GM23338 (cell line): ENCODE measurements at places on chromosomes 13 and 19. TPM values are rescaled to one million over a fixed set of nuclear protein-coding genes. Genes with fewer than 3 reads are reported as not detected.
A peak's percentile ranks its signal among the peaks of the same experiment; 100 is the strongest.

- no peak for DNase-seq
- H3K36me3 ChIP-seq: no peaks in the 10 kb centered on the region
- no peaks in the 10 kb centered on the region for H3K4me1 ChIP-seq
- no peaks in the 10 kb centered on the region for H3K27me3 ChIP-seq
Observed at GRCh38 chr13:111791131-111791530, 275.8 kb upstream of the SOX1 start.

- H3K36me3 ChIP-seq: no peaks in the 10 kb centered on the region
- no peak overlapping the region for H3K27ac ChIP-seq
- H3K4me1 ChIP-seq: peaks cover 14% of the 10 kb centered on the region
- H3K27me3 ChIP-seq: no peaks in the 10 kb centered on the region
- DNase-seq: no peak
Observed at GRCh38 chr13:43145534-43146196, 122.3 kb downstream of the DNAJC15 start.

DNA sequence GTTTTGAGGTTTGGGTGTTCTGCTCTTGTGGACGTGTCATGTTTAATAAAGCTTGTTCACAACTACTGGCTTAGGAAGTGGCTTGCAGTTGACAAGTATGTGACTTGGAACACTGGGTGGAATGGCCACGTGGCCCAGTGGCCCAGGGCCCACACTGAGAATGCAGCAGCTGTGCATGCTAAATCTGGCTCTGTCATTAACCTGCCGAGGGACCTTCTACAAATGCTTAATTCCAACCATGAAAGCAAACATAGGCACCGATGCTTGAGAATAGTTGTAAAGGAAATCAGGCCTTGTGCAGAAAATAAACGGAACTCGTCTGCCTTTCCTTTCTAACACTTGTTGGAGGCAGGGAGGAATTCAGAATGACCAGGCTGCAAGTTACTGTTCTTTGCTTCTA, 11.6 kb upstream of the CLDN10 start:
- H3K27me3 ChIP-seq: no peaks in the 10 kb centered on the region
- H3K4me3 ChIP-seq: no peak overlapping the region
- peak; percentile 4 for DNase-seq

DNA sequence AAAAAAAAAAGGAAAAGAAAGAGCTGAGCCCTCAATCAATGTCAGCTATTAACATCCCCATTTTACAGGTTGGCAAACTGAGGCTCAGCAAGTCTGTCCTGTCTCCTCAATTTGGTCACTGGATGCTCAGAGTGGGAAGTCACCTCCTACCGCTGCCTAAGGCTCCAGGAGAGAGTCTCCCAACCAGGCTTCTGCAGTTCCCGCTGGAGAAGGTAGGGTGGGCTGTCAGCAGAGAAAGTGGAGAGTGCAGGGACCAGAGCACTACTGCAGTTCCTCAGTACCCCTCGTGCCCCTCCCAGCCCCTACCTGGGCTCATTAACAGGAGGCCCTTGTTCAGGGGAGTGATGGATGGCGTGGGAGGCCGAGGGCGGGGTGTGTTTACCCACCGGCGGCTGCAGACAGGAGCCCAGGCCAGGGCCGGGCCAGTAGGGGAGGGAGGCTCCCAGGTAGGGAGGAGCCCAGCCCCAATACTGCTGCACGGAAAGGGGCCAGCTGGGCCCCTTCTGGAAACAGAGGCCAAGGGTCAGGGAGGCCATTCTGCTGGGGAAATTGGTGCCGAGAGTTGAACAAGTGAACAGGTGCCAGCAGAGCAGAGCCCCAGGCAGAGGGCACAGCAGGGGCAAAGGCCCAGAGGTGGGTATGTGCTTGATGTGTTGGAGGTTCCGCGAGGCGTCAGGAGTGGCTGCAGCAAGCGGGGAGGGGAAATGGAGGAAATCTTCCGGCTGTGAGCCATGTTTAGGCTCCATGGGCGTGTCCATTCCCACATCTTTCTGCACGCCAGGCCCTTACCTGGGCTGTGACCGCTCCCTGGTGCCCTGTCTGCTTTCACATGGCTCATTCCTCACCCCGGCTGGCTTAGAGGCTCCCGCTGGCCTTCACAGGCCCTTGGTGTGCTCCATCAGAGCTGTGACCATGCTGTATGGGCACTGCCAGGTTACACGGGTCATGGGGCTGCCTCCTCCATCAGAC, 7.6 kb upstream of the COMP start:
- no peak overlapping the region for H3K27ac ChIP-seq
- no peak overlapping the region for H3K4me3 ChIP-seq
- no peaks in the 10 kb centered on the region for H3K36me3 ChIP-seq
- H3K27me3 ChIP-seq: peaks cover 79% of the 10 kb centered on the region

GRCh38 chr13:103788061-103788652, 721.9 kb upstream of the SLC10A2 start:
- no peak overlapping the region for H3K27ac ChIP-seq
- H3K36me3 ChIP-seq: no peaks in the 10 kb centered on the region; the same call in 1 of the 2 replicates
- H3K27me3 ChIP-seq: no peaks in the 10 kb centered on the region
- no peak overlapping the region for H3K4me3 ChIP-seq
- H3K4me1 ChIP-seq: no peaks in the 10 kb centered on the region

DNA sequence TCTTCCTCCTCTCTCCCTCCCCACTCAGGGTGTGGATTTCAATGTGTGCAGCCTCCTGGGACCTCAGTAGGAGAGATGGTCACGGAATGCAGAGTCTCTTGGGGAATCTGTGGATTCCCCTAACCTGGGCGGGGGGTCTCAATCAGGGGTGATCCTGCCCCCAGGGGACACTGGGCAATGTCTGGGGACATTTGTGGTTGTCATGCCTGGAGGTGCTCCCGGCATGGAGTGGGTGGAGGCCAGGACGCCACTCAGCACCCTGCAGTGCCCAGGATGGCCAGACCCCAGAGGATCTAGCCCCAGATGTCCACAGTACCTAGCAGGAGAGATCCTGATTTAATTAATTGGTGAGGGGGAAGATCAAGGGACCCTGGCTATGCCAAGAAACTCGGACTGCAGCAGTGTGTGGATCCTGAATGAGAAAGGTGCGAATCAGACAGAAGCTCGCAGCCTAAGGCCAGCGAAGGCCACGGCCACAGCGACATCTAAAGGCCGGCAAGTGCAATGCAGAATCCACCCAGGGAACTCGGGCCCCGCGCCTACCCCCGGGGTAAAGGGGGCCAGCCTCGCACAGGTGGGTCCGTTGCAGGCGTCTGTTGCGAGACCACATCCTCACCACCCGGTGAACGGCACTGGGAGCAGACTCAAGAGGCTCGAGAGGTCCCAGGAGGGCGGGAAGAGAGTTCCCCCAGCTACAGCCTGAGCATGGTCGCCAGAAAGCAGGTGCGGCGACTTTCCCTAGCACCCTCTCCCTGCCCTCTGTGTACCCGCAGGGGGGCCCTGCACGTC, 88.8 kb downstream of the GNG7 start:
- peak; percentile 83 for DNase-seq
- 0 out of 2 replicates have a peak overlapping the region, but pooled peaks have one; percentile 32 for H3K4me3 ChIP-seq
- H3K36me3 ChIP-seq: no peaks in the 10 kb centered on the region
- no peak overlapping the region for H3K27ac ChIP-seq

- H3K27ac ChIP-seq: no peak overlapping the region
- no peaks in the 10 kb centered on the region for H3K36me3 ChIP-seq
- peaks cover 58% of the 10 kb centered on the region for H3K27me3 ChIP-seq
- DNase-seq: no peak
Observed at GRCh38 chr19:48397263-48398101, 4.0 kb downstream of the GRIN2D start.

DNA sequence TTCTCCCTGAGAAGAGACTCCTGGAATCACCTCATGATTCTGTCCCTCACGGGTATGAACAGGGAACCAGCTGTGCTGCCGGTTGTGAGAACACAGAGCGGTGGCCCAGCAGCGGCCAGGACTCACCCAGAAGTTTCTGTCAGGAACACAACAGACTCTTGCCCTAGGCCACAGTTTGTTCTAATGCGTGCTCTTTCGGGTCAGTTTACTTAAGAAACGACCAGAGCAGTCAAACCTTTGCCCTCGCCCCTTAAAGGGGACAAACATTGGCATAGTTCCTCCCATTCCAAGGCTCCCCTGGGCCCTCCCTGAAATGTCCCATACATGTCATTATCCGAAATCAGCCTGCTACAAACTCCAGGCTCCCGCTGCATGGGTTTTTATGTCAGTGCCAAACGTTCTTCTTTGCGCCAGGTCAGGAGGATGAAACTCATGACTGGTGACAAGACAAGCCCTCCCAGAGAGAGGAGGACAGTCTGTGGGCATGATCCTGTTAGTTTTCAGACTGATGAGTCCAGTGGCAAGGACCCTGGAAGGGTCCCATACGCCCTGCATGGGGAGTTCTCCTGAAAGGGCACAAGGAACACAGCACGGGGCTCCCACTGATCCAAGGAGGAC, 18.3 kb downstream of the ZIC5 start:
- no peak overlapping the region for H3K4me3 ChIP-seq
- H3K27ac ChIP-seq: no peak overlapping the region
- no peak for DNase-seq
- peaks cover 52% of the 10 kb centered on the region for H3K27me3 ChIP-seq
- H3K36me3 ChIP-seq: no peaks in the 10 kb centered on the region
- H3K4me1 ChIP-seq: peaks cover 31% of the 10 kb centered on the region

- no peaks in the 10 kb centered on the region for H3K4me1 ChIP-seq
- no peaks in the 10 kb centered on the region for H3K36me3 ChIP-seq
- H3K27me3 ChIP-seq: no peaks in the 10 kb centered on the region
- no peak overlapping the region for H3K4me3 ChIP-seq
Observed at GRCh38 chr13:41554626-41555386, 97.5 kb downstream of the RGCC start.

GRCh38 chr13:92355213-92355612, 871.4 kb upstream of the GPC6 start:
- no peak overlapping the region for H3K4me3 ChIP-seq
- DNase-seq: peak; percentile 66
- H3K27ac ChIP-seq: no peak overlapping the region

GRCh38 chr19:39915848-39916215, 18.6 kb downstream of the FCGBP start:
- H3K27me3 ChIP-seq: no peaks in the 10 kb centered on the region
- H3K4me3 ChIP-seq: no peak overlapping the region
- H3K36me3 ChIP-seq: no peaks in the 10 kb centered on the region
- H3K4me1 ChIP-seq: no peaks in the 10 kb centered on the region
- H3K27ac ChIP-seq: no peak overlapping the region
- no peak for DNase-seq

DNA sequence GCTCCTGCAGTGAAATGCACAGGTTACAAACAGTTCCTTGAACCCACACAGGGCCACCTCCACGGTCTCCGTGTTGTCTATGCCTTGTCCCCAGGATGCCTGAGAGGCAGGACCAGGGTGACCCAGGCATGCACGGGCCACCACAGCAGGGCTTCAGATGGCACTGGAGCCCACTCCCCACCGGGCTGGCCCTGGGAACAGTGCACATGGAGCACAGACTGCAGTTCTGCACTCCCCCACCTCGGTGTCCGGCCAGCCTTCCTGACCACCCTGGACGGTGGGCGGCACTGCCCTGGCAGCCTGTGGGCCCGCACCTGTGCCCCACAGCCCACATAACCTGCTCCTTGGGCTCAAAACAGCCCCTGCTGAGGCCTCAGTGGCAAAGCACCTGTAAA, 14.3 kb upstream of the SLC35E1 start:
- no peak for DNase-seq
- no peak overlapping the region for H3K27ac ChIP-seq
- H3K4me3 ChIP-seq: no peak overlapping the region
- H3K27me3 ChIP-seq: no peaks in the 10 kb centered on the region
- H3K4me1 ChIP-seq: peaks cover 48% of the 10 kb centered on the region

- DNase-seq: no peak
- no peak overlapping the region for H3K4me3 ChIP-seq
- H3K27me3 ChIP-seq: no peaks in the 10 kb centered on the region
- no peaks in the 10 kb centered on the region for H3K4me1 ChIP-seq
- H3K27ac ChIP-seq: no peak overlapping the region
Observed at GRCh38 chr13:80428349-80429096, 87.6 kb upstream of the SPRY2 start.

DNA sequence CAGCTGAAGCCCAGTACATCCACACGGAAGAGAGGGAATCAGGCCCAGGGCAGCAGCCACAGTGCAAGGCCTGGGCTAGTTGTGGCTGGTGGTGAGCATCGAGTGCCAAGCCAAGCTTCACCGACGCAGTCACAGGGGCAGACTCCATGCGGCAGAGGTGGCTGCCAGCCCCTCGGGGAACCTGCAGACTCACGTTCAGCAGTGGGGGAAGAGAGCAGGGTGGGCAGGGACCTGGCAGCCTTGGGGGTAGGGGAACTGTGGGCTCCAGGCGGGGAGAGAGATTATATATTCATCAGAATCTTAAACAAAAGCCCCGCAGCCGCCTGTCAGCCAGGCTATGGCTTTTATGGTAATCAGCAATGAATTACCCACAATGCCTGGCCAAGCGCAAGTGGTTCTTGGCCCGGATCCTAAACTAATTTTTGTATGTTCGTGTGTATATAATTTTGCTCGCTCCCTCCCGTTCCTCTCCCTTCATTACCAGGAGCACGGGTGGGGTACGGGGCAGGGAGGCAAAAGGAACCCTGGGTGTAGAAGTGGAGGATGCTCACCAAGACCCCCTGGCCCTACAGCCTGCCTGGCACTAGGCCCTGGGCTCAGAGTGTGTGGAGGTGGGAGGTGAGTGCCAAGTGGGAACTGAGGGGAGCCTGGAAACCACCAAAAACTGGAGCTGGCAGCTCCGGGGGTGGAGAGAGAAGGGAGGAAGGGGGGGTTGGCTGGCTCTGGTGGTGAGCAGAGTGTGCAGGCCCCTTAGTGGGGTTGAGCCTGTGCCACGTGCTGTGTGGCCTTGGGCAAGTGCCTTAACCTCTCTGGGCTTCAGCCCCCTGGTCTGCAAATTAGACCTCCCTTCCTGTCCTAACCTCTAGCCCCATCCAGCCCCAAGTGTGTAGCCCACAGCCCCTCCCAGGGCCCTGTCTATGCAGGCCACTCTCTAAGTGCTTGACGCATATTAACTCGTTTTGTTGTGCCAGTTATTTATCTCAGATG, 31.9 kb downstream of the PTPRS start:
- H3K4me3 ChIP-seq: no peak overlapping the region
- no peak overlapping the region for H3K27ac ChIP-seq
- H3K36me3 ChIP-seq: no peaks in the 10 kb centered on the region
- DNase-seq: no peak

DNA sequence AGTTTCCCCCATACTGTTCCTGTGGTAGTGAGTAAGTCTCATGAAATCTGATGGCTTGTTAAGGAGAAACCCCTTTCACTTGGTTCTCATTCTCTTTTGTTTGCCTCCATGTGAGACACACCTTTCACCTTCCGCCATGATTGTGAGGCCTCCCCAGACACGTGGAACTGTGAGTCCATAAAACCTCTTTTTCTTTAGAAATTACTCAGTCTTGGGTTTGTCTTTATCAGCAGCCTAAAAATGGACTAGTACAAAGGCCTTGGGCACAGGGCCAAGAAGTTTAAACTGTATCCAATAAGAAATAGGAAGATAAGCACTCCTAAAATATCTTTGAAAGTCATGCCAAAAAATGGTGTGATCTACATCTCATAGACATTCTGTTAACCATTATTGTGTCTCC, 176.9 kb downstream of the TBC1D4 start:
- no peaks in the 10 kb centered on the region; the same call in 1 of the 2 replicates for H3K4me1 ChIP-seq
- no peak overlapping the region for H3K27ac ChIP-seq
- no peaks in the 10 kb centered on the region for H3K36me3 ChIP-seq
- H3K27me3 ChIP-seq: no peaks in the 10 kb centered on the region

Gene CPB2
- not detected in 2 replicates for total RNA-seq

Gene ATP1A3
- 33.1 and 37.3 TPM in 2 replicates for total RNA-seq

Gene BCAM
- 80.5 and 100 TPM in 2 replicates for total RNA-seq

Gene CLIP3
- 12.4 and 19.1 TPM in 2 replicates for total RNA-seq

Gene MCF2L
- 22.9 and 25.6 TPM in 2 replicates for total RNA-seq

Gene MBD3L2B
- not detected in 2 replicates for total RNA-seq

Gene GAPDHS
- not detected in 2 replicates for total RNA-seq

Gene EPSTI1
- total RNA-seq: 0.10 and 0.16 TPM in 2 replicates

Gene FUT2
- total RNA-seq: 2.2 and 5.6 TPM in 2 replicates

Gene NR1H2
- total RNA-seq: 54.6 and 70.2 TPM in 2 replicates
